ENCODE measurements at places on chromosomes 1 and 21. TPM values are rescaled to one million over a fixed set of nuclear protein-coding genes. Genes with fewer than 3 reads are reported as not detected.

GRCh38 chr1:81543764-81544163 is 257.0 kb upstream of the ADGRL2 start:
- H3K27me3 ChIP-seq, result no peaks in the 10 kb centered on the region
- no peak for DNase-seq
- no peak overlapping the region for H3K4me3 ChIP-seq
- peaks cover 2% of the 10 kb centered on the region for H3K4me1 ChIP-seq

DNA sequence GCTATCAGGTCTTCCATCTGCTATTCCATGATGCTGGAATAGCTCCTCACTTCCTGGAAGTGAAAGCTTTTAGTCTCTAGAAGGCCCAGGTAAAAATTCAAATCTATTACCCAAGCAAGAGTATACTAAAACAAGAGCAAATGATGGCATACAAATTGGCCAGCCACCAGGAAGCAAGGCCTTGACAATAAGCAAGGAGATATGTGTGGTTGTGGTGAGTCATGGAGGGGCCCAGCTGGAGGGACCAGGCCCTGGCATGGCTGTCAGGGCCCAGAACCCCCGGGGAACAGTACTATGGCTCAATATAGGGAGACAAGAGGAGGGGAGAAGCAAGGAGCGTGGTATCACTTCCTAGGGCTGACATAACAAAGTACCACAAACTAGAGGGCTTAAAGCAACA is 358.7 kb downstream of the RRAGC start:
- no peak overlapping the region for H3K27ac ChIP-seq
- no peaks in the 10 kb centered on the region for H3K36me3 ChIP-seq
- H3K4me1 ChIP-seq, result peaks cover 6% of the 10 kb centered on the region
- DNase-seq, result no peak
- peaks cover 38% of the 10 kb centered on the region for H3K27me3 ChIP-seq

CD244 gene
- total RNA-seq, result not detected

- no peak overlapping the region for H3K4me3 ChIP-seq
- DNase-seq, result no peak
- H3K4me1 ChIP-seq, result peaks cover 4% of the 10 kb centered on the region
- H3K27me3 ChIP-seq, result peaks cover 2% of the 10 kb centered on the region
These were observed 261.3 kb downstream of the ST6GALNAC3 start for GRCh38 chr1:76335882-76336281.

CR2 gene
- not detected for total RNA-seq

WNT4 gene
- total RNA-seq, result not detected

MPZ gene
- total RNA-seq, result 3.0 TPM

- H3K36me3 ChIP-seq, result no peaks in the 10 kb centered on the region
- peaks cover 8% of the 10 kb centered on the region for H3K4me1 ChIP-seq
- no peak overlapping the region for H3K4me3 ChIP-seq
- DNase-seq, result no peak
- H3K27ac ChIP-seq, result no peak overlapping the region
These were observed 96.0 kb upstream of the USP24 start for GRCh38 chr1:55311057-55311641.

TNFAIP8L2 gene
- total RNA-seq, result 29.4 TPM

SPRR1A gene
- not detected for total RNA-seq

DNA sequence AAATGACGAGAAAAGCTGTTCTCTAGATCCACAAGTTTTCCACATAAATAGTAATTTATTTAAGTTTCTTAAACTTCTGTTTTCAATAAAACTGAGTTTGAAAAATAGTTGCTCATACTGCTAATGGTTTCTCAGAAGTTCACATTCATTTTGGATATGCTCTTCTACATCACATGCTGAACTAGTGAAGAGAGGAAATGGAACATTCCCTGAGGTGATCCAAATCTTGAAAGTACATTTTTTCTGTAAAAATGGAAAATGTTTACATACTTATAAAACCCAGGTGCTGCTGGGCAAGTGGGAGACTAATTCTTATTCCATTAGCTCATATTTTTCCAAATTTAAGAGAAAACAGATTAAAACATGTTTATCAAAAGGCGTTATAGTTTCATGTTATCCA is 111.7 kb downstream of the ADGRL4 start:
- no peaks in the 10 kb centered on the region for H3K36me3 ChIP-seq
- H3K27ac ChIP-seq, result no peak overlapping the region
- H3K4me1 ChIP-seq, result no peaks in the 10 kb centered on the region
- H3K4me3 ChIP-seq, result no peak overlapping the region

HJV gene
- not detected for total RNA-seq

DNA sequence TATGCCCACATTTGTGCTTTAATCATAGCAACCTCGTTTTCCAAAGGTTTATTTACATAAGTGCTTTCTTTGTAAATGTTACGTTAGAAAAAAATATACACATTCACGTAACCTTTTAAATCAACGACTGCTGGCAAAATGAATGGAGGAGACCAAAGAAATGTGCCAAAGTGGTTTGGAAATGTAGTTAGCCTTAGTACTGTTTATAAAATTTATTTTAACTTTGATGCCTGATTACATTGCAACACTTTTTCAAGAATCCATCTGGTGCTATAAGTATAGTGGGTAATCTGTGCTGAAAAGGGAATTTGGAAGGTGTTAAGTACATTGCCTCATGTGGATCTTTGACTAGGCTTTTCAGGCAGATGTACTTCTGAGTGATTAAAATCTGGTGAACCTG is 108.9 kb downstream of the IFI44 start:
- no peak overlapping the region for H3K4me3 ChIP-seq
- H3K36me3 ChIP-seq, result no peaks in the 10 kb centered on the region
- H3K27me3 ChIP-seq, result no peaks in the 10 kb centered on the region
- no peak for DNase-seq
- no peaks in the 10 kb centered on the region for H3K4me1 ChIP-seq
- no peak overlapping the region for H3K27ac ChIP-seq

- DNase-seq, result no peak
- no peaks in the 10 kb centered on the region for H3K4me1 ChIP-seq
- no peak overlapping the region for H3K4me3 ChIP-seq
- no peak overlapping the region for H3K27ac ChIP-seq
These were observed 106.1 kb upstream of the CHODL start for GRCh38 chr21:18138507-18138906.

ALX3 gene
- total RNA-seq, result not detected

GRCh38 chr1:227901906-227902640 is 45.7 kb downstream of the WNT9A start:
- H3K27me3 ChIP-seq, result no peaks in the 10 kb centered on the region
- H3K27ac ChIP-seq, result no peak overlapping the region
- no peaks in the 10 kb centered on the region for H3K4me1 ChIP-seq
- no peaks in the 10 kb centered on the region for H3K36me3 ChIP-seq

TMEM79 gene
- total RNA-seq, result 9.3 TPM

LCE2C gene
- total RNA-seq, result not detected

OR2T29 gene
- total RNA-seq, result not detected

MAB21L3 gene
- total RNA-seq, result not detected

DNA sequence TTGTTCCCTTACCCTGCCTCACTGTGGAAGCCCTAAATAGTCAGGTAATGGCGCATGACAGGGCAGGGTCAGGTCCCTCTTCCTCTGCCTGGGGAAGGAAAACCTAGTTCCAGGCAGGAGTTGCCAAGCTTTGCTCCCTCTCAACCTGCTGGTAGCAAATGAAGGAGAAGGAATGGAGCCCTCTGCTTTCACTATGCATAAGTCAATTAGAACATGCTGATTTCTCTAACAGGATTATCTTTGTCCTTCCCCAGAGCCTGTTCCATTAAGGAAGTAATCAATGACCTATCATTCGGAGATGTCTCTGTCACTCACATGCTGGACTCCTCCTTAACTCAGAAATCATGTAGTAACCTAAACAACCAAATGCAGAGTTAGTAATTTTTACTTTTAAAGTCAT is 161.8 kb upstream of the NFIA start:
- H3K4me1 ChIP-seq, result no peaks in the 10 kb centered on the region
- DNase-seq, result no peak
- no peak overlapping the region for H3K27ac ChIP-seq

- no peak for DNase-seq
- no peak overlapping the region for H3K4me3 ChIP-seq
- H3K4me1 ChIP-seq, result peaks cover 12% of the 10 kb centered on the region
These were observed 66.0 kb downstream of the GNG12 start for GRCh38 chr1:67767103-67767782.

ELAPOR1 gene
- 32.0 TPM for total RNA-seq

DNA sequence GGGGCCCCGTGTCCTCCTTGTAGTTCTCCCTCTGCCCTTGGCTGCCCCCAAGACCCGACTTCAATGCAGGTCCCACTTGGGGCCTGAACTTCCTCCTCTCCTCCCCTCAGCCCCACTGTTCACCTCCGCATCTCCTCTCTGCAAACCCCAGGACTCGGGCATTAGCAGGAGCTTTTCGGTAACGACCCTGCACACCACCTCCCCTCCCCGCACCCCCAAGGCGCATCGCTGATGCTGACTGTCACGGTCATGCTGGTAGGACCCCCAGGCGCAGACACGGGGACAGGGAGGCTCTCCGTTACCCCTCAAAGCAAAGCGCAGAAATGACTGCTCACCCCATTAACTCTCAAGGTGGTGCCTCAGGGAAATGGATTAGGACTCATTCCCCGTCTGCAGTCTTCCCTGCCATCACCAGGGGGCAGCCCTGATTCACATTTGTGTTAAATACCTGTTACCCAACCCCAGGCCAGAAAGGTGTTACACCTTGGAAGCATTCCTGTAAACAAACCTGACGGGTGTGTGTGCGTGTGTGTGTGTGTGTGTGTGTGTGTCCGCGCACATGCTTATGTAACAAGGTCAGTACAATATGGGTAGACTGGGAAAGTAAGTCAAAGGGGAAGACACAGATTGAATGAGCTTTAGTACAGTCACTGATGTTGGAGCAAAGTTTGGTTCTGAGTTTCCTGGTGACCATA is 6.4 kb upstream of the GUCA2B start:
- H3K36me3 ChIP-seq, result no peaks in the 10 kb centered on the region
- H3K27me3 ChIP-seq, result peaks cover 4% of the 10 kb centered on the region
- H3K27ac ChIP-seq, result no peak overlapping the region

PLEKHN1 gene
- total RNA-seq, result 2.8 TPM

GRCh38 chr1:4595341-4596225 is 58.8 kb upstream of the AJAP1 start:
- no peaks in the 10 kb centered on the region for H3K27me3 ChIP-seq
- H3K27ac ChIP-seq, result no peak overlapping the region
- H3K4me1 ChIP-seq, result no peaks in the 10 kb centered on the region
- H3K36me3 ChIP-seq, result no peaks in the 10 kb centered on the region
- H3K4me3 ChIP-seq, result no peak overlapping the region

DNA sequence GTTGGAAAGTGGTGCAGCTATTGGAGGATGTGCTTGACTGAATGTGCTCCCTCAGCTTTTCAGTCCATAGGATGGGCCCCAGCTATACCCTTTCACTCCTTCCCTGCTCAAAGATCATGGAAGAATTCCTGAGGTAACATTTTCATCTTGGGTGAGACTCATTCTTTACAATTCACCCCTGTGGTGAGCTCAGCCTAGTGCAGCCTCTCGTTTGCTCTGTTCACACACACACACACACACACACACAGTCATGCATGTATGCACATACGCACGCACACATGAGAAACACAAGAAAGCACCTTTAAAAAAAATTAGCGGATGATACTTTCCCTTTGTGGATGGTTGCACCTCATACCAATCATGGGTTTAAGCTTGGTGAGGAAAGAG is 25.8 kb downstream of the CCN1 start:
- no peaks in the 10 kb centered on the region for H3K4me1 ChIP-seq
- no peak for DNase-seq
- no peak overlapping the region for H3K27ac ChIP-seq

DNA sequence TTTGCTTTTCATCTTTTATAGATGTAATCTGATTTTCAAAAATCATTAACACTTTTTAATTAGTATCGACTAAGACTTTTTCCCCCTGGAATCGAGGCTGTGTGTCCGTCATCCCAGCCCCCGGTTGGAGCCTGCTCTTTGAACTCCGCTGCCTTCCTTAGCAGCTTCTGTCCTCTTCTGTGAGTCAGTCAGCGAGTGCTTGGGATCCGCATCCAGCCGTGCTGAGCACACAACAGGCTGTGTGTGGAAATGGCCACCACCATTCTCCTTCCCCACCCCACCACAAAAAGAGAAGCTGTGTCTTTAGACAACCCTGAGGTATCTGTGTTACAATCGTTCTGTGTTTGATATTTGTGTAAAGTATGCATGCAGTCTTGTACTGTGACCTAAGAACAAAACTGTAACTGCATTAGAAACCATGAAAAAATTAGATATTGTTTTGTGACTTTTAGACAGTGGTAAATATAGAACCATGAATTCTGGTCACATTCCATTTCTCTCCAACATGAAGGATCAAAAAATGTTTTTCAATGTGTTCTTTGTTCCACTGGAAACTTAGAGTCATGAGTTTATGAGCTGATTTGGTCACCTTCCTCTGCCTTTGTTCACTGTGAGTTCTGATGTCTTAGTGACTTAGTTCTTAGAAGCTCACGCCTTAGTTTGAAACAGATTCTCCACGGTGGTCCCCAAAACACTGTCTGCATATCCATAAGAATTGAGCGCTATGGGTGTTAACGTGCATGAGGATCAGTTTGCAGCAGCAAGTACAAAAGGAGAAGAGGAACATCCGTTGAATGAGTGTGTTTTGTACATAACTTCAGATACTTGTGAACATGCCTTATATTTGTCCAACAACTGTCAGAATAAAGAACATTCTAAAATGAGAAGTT is 64.7 kb downstream of the VPS26C start:
- H3K36me3 ChIP-seq, result peaks cover 24% of the 10 kb centered on the region
- no peak overlapping the region for H3K27ac ChIP-seq
- H3K27me3 ChIP-seq, result no peaks in the 10 kb centered on the region
- H3K4me1 ChIP-seq, result peaks cover 3% of the 10 kb centered on the region
- H3K4me3 ChIP-seq, result no peak overlapping the region

NCAM2 gene
- not detected for total RNA-seq

DNA sequence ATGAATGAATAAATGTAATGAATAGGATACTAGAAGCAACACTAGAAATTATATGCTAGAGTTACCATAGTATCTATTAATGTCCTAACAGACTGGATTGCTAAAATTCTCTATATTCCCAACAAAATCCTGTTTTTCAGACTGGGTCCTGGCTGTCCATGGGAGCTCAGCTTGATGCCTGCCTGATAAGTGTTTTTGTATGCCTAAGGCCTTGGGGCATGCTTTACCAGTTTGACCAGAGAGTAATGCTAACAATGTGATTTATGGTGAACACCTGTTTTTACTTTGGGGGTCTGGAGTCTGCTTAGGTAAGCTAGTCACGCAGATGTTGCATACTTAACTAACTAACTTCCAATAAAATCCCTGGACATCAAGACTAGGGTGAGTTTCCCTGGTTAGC is 318.8 kb upstream of the DEPDC1 start:
- no peaks in the 10 kb centered on the region for H3K27me3 ChIP-seq
- H3K27ac ChIP-seq, result no peak overlapping the region
- H3K36me3 ChIP-seq, result no peaks in the 10 kb centered on the region
- H3K4me1 ChIP-seq, result no peaks in the 10 kb centered on the region
- H3K4me3 ChIP-seq, result no peak overlapping the region

Measured in activated CD4-positive, alpha-beta T cell treated with anti-CD3 and anti-CD28 coated beads, Interleukin-2, amount 10 ng/mL, durations not matched to agents 24 days and 14 days (primary cell).